ENCODE measurements at places on chromosomes 1 and 21.

GRCh38 chr1:93841771-93842170 is 37.2 kb downstream of the DNTTIP2 start:
- DNase-seq: no peak

- no peak for DNase-seq
These were observed 19.6 kb downstream of the C21orf91 start for GRCh38 chr21:17799414-17800164.

DNA sequence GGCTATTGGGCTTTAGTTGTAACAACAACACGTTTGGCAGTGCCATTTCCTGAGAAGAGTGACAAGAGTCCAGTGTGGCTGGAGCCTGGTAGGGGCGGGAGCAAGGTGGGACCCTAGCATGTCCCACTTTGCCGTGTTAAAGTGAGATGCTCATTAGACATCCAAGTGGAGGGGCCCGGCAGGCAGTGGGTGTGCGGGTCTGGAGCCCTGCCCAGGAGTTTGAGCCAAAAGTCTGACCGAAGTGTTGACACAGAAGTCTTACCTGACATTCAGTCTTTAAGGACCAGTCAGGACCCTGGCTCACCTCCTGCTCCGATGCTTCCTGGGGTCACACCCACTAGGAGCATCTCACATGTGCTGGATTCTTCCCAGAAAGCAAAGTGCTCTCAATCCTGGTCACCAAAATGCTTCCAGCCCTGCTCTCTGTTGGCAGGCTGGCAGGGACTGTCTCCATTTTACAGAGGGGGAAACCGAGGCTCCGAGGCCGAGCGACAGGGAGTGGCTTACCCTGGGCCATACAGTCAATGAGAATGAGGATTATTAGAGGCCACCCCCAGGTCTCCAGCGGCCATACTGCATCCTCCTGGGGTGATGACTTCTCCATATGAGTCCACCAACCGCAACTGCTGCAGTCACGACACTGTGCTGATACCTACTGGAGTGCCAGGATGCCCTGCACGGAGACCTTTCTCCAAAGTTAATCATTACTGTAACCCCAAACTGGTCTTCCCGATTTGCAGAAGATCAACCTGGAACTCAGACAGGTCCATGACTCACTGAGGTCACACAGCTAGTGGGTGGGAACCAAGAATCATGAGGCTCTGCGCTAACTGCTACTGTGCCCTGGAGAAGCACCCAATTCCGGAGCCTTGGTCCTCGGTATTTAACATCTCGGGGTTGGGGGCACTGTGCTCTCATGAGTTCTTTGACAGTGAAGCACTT is 112.7 kb downstream of the PRDM2 start:
- no peak for DNase-seq

DNA sequence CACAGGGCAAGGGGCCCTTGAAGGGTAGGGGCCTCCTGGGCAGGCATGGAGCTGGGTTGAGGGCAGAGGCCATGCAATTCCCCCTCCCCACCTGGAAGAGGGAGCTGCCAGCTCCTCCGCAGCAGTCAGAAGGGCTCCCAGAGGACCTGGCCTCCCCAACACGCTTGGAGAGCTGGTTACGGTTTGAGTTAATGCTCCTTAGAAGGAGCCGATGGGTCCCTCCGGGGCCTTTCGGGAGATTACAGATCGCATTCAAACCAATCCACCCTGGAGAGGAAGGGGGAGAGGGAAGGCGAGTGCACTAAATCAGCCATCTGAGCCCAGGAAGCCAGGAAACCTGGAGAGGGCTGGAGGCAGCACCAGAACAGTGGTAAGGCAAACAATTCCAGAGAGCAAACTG is 106.3 kb upstream of the CSF3R start:
- no peak for DNase-seq

DNA sequence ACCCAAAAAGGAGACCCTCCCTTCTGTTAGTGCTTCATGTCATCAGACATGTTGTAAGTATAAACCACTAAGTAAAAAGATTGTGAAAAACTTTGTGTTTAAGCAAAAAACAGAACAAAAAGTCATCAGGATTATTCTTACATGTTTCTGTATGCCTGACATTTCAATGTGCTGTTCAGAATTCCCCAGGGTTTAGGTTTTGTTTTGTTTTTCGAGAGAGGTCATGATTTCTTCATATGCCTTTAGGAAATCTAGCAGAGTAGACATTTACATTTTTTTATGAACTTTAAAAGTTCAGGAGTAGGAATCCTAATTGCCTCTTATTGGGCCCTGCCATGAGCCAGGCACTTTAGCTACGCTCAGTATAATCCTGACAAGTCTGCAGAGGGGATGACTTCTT is 85.3 kb downstream of the VPS13D start:
- no peak for DNase-seq

DNA sequence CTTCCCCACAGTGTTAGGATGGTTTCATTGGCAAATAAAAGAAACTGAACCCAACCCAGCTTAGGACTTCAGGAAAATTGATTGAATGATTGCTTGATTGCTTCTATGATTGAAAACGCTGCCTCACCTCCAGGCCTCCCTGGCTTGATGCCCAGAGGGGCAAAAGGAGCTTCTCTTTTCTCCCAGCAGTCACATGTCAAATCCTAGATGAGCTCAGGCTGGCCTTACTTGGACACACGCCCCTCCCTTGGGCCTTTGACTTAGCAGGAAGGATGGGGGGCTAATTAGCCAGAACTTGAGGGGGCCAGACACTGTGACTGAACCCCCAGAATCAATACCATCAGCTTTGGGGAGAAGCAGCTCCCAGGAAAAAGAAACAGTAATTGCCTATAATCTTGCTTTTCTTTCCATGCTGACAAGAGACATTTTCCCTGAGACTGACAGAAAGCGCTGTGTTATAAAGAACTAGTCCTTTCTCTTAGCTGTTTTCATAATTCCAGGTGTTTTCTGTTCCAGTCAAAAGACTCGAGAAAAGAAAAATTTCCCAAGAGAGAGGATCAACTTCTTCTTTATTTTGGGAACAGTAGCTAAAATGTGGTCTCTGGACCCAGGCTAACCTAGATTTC is 50.8 kb upstream of the ATP5PO start:
- DNase-seq: no peak

GRCh38 chr1:155202198-155202597 is 5.5 kb downstream of the THBS3 start:
- no peak for DNase-seq

GRCh38 chr21:37904856-37905255 is 11.4 kb downstream of the KCNJ6 start:
- no peak for DNase-seq

DNA sequence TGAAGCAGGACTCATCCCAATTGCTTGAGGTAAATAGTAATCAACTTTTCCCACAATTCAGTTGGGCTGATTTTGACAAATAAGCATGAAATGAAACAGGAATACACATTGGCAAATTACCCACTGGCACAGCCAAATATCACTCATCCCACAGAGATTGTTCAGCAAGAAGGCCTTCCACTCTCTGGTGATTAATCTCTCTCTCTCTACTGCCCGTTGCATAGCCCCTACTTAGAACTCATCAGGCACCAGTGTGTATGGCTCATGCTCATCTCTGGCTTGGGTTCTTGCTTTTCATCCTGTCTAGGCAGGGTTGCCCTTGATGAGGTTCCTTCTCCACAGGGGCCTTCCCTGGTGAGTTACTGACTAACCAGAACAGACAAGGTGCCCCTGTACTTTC is 1.1 kb downstream of the BSDC1 start:
- no peak for DNase-seq

All from activated CD4-positive, alpha-beta T cell treated with anti-CD3 and anti-CD28 coated beads for 24 hours (primary cell).